Stimulated activated CD8-positive, alpha-beta memory T cell treated with anti-CD3 and anti-CD28 coated beads, Interleukin-2, amount 100 ng/mL, for 1 hour (primary cell): ENCODE measurements at places on chromosomes 6 and 20.

- DNase-seq: no peak
Measured at GRCh38 chr20:38302786-38303185, 1.2 kb upstream of the BPI start.

- DNase-seq: no peak
Measured at GRCh38 chr6:18707714-18708439, 320.7 kb downstream of the RNF144B start.

GRCh38 chr20:17825960-17826843 is 126.4 kb downstream of the BANF2 start:
- no peak for DNase-seq

GRCh38 chr6:41467061-41467460 is 79.1 kb upstream of the FOXP4 start:
- no peak for DNase-seq

- DNase-seq: no peak
Measured at GRCh38 chr6:155221086-155221485, 42.7 kb upstream of the CLDN20 start.

GRCh38 chr6:1613688-1614447 is 4.2 kb downstream of the FOXC1 start:
- DNase-seq: no peak

GRCh38 chr6:7062451-7063162 is 45.2 kb upstream of the RREB1 start:
- no peak for DNase-seq

- no peak for DNase-seq
Measured at GRCh38 chr20:61541537-61541936, 289.5 kb downstream of the CDH4 start.

GRCh38 chr6:34922177-34922663 is 33.2 kb downstream of the ANKS1A start:
- no peak for DNase-seq

- no peak for DNase-seq
Measured at GRCh38 chr6:92708945-92709344, 710.4 kb downstream of the EPHA7 start.

DNA sequence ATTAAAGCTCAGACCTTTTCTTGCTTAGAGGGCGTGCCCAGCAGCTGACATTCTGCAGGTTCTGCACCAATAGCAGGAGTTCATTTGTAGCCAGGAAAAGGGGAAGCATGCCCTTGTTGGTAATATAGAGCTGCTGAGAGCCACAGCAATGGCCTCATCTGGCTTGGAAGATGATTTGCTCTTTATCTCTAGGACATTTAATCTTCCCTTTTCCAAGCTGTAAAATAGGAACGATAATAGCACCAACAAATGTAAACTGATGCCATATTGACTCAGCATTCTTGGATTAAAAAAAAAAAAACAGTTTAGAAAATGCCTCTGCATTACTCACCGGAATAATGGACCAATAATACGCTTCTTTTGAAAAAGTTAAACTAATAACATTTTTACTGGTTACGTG is 93.4 kb upstream of the SLC2A12 start:
- DNase-seq: no peak

DNA sequence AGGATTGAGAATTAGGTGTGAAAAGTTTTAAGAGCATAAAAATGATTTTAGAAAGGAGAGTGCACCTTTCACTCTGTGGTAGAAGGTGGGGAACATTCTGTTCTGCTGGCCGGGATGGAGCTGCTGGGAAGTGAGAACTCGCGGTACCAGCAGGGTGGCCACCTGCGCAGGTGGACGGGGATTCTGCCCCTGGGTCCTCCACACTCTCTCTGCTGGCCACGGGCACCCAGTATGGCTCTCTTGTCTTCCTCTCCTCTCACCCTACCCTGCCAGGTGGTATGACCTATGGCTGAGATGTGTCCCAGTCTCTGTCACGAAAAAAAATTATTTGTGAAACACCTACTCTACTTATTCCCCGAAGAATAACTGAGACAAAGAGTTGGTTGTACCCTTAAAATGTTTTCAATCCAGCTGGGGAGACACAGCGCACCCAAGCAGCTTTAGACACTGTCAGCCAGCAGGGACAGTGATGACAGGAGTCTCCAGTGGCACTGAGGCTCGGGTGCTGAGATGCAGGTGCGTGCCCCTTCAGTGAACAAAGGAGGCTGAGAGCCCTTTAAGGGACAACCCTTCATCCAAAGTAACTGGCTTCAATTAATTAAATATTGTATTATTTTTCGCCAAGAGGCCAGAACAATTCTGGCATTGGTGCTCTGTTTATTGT is 195.4 kb downstream of the TBXT start:
- DNase-seq: no peak

DNA sequence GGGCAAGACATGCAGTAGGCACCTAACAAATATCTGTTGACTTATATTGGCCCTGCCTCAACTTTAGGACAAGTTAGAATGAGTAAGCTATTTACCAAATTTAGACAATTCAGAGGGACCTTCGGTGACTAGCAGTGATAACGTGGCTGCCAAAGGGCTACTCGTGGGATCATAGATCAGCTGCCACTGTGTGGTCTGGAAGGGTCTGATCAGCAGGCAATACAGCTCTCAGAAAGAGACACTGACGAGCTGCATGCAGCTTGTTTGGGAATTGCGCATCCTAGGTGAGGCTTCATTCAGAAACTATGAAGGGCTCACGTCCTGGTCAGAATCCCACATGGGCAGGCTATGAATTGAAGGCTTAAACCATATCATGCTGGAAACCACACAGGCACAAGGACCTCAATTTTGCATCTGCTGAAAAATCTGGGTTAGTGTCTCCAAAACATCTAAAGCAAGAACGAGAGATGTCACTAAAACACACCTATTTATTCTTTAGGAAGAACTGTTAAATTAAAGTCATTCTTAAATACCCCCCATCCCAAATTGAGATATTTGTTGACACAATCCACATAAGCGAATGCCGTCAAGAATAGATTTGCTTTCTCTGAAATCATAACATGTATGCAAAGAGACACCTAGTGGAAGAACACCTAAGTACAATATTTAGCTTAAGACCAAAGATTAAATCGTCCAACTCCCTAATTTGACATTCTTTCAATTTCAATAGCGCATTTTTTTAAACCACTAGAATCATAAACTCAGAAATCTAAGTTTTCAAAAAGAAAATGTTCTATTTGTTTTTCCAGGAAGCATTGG is 79.6 kb downstream of the IPCEF1 start:
- DNase-seq: no peak

DNA sequence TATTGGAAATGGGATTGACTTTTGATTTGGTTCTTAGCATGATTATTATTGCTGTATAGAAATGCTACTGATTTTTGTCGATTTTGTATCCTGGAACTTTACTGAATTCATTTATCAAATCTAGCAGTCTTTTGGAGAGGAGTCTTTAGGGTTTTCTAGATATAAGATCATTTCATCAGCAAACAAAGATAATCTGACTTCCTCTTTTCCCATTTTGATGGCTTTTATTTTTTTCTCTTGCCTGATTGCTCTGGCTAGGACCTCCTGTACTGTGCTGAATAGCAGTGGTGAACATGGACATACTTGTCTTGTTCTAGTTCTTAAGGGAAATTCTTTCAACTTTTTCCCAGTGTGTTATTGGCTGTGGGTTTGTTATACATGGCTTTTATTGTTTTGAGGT is 64.6 kb downstream of the ZC2HC1B start:
- DNase-seq: no peak

GRCh38 chr20:47821481-47822100 is 36.3 kb upstream of the SULF2 start:
- DNase-seq: no peak

GRCh38 chr6:50716899-50717509 is 3.7 kb downstream of the TFAP2D start:
- no peak for DNase-seq

GRCh38 chr20:33172781-33173180 is 4.8 kb downstream of the BPIFA2 start:
- no peak for DNase-seq

DNA sequence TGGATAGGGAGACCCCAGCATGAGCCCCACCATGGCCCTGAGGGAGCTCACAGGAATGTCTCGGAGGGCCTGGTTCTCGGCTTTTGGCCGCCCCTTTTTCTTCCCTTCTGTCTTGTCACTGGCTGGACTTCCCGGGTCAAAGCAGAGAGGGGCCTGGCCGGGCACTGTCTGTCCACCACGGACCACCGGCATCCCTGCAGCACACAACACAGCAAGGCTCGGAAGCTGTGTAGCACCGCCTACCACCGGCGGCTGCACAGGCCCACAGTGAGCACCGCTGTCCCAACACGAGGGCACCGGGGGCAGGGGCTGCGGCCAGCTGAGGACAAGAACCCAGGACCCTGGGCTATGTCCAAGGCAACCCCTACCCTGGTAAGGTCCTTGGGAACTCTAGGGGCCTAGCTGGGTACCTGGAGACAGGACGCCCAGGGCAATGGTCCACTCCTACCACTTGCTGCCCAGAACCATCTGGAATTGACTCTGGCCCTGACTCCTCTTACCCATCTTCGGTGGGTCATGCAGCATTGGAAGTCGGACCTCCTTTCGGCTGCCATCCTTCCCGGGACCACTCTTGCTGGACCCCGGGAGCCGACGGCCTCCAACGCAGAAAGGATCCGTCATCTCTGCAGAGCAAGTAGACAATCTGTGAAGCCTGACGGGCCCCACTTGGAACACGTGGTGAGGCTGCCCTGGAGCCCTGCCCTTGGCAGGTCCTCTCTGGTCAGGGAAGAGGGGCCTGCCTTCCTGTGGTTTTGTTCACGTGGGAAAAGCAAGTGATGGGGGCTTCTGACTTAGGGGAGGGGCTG is 2.2 kb downstream of the ZNF512B start:
- no peak for DNase-seq

DNA sequence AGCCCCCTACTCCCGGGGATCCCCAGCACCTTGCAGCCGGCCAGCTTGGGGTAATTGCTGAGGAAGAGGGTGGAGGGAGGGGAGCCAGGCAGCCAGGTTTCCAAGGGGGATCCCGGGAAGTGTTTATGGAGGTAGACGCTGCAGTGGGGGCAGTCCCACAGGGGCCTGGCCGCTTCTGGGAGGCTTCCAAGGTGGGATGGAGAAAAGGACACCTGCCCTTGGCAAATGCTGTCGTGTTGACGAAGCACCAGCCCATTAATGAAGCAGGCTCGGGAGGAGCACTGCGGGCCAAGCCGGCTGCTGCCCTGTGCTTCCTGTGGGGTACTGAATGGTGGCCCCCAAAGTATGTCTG is 82.4 kb downstream of the TMEM242 start:
- DNase-seq: no peak
